ENCODE measurements at places on chromosomes 2 and 18.
A peak's percentile ranks its signal among the peaks of the same experiment; 100 is the strongest.

DNA sequence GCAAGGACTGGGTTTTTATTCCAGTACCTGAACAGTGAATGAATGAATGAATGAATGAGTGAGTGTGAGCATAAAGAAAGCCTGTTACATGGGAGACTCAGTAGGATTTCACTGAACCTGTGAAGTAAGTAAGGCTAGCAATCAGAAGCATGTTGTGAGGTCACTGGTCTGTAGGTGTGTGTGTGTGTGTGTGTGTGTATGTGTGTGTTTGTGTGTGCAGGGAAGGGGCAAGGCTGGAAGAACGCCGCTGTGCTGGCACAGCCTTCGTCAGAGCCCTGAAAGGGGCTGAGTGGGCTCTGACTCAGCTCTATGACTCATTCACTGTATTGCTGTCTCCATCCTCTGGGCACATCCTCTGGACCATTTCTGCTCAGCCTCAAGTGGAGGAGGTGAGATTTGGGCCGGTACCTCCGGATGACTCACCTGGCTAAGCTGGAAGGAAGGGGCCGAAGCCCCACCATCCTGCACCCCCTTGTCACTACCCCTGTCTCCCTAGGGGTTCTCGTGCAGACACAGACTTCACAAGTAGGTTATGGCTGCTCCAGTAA lies 51.4 kb upstream of the MRPL33 start:
- peak; percentile 37 for DNase-seq
- no peak overlapping the region for H3K4me3 ChIP-seq
- no peaks in the 10 kb centered on the region for H3K4me1 ChIP-seq
- H3K36me3 ChIP-seq = no peaks in the 10 kb centered on the region
- H3K27ac ChIP-seq = no peak overlapping the region
- H3K27me3 ChIP-seq = no peaks in the 10 kb centered on the region

- no peak overlapping the region for H3K27ac ChIP-seq
- no peaks in the 10 kb centered on the region for H3K36me3 ChIP-seq
- DNase-seq = no peak
- no peaks in the 10 kb centered on the region for H3K27me3 ChIP-seq
- no peak overlapping the region for H3K4me3 ChIP-seq
Measured at GRCh38 chr2:157420771-157421323, 23.0 kb downstream of the CYTIP start.

DNA sequence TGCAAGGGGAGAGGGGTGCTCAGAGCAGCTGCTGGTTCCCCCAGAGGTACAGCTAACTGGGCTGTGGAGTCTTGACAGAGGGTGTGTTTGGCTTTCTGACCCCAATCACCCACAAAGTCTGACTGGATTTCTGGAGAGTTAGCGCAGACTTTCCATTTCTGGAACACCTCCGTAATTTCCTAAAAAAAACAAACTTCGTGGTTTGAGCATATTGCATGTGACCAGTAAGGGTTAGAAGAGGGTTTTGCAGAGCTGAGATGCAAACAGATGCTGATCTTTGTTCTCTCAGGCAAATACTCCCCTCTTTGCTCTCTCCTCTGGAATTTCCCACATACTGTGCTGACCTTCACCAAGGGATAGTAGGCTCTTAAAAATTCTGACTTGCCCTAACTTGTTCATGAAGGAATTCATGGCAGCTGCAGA lies 44.5 kb upstream of the TMEM247 start:
- H3K27ac ChIP-seq = no peak overlapping the region
- H3K4me1 ChIP-seq = no peaks in the 10 kb centered on the region
- no peak overlapping the region for H3K4me3 ChIP-seq

DNA sequence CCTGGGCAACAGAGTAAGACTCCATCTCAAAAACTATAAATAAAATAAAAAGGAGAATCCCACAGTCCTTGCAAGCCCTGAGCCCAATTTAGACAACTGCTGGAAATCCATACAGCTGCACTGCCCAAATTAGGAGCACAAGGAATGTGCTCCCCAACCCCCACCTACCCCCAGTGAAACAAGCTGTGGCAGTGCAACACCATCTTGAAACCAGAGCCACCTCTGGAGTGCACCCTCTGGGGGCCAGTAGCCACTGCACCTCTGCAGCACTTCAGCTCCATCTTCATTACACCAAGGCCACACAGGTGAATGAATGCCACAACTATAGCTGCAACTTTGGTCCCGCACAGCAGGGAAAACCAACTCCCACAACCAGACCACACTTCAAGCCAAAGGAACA lies 37.3 kb downstream of the USP34 start:
- peak; percentile 34 for DNase-seq
- H3K27me3 ChIP-seq = no peaks in the 10 kb centered on the region
- H3K4me1 ChIP-seq = no peaks in the 10 kb centered on the region
- no peaks in the 10 kb centered on the region for H3K36me3 ChIP-seq
- H3K27ac ChIP-seq = no peak overlapping the region
- H3K4me3 ChIP-seq = no peak overlapping the region

DNA sequence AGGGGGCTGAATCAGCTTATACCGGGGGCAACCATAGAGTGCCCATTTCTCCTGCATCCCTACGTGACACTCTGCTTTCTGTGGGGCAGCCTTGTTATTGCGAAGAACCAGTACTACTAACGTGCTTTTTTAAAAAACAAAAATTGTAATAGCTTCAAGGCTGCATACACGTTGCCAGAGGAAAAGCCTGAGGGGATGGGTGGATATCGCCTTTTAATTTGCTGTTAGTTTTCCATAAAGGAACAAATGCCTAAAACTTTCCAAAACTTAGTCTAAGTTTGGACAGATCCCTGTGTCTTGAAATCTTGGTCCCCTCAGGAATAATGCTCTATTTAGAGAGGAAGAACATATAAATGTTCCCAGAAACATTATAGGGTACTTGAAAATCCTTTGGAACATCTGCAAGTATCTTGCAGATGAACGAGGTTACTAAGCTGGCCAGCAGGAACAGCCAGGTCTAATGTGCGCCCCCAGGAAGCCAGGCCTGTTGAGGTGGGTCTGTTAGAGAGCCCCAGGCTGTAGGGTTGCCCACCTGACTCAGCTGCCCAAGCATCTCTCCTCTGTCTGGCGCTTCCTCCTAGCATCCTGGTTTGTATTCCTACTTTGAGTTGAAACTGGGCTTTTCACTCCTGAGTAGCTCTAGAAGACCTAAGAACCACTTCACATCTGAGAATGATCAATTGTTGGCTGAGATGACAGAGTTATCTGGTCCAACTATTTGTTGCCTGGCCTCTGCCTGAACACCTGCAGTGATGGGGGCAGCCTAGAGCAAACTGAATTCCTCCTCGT lies 96.9 kb downstream of the TGOLN2 start:
- no peaks in the 10 kb centered on the region for H3K36me3 ChIP-seq
- H3K27me3 ChIP-seq = no peaks in the 10 kb centered on the region
- peaks cover 15% of the 10 kb centered on the region for H3K4me1 ChIP-seq
- H3K27ac ChIP-seq = no peak overlapping the region
- no peak overlapping the region for H3K4me3 ChIP-seq

DNA sequence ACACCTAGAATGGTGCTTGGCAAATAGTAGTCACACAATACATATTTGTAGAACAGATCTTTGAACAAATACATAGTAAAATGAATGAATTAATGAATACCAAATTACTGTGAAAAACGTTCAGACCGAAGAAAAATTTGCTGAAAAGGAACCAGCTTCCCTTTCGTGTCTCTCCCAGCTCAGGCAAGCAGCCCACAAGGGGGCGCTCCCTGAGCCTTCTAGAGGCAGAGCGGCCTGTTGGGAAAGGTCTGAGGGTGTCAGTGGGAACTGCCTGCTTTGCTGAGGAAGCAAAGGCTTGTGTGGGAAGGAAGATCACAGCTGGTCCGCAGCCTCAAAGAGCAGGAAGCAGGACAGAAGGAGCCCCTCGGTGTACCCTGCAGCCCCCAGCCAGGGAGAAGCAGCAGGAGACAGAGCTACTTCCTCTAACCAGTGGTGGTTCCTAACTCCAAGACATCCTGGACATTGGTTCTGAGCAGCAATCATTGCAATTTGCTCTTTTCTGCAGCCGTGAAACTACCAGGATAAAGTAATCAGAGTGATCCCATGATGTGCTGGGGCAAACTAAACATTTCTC lies 231.1 kb downstream of the ANKRD30B start:
- DNase-seq = peak; percentile 55
- no peaks in the 10 kb centered on the region for H3K27me3 ChIP-seq
- H3K27ac ChIP-seq = no peak overlapping the region
- H3K4me1 ChIP-seq = no peaks in the 10 kb centered on the region
- no peak overlapping the region for H3K4me3 ChIP-seq

DNA sequence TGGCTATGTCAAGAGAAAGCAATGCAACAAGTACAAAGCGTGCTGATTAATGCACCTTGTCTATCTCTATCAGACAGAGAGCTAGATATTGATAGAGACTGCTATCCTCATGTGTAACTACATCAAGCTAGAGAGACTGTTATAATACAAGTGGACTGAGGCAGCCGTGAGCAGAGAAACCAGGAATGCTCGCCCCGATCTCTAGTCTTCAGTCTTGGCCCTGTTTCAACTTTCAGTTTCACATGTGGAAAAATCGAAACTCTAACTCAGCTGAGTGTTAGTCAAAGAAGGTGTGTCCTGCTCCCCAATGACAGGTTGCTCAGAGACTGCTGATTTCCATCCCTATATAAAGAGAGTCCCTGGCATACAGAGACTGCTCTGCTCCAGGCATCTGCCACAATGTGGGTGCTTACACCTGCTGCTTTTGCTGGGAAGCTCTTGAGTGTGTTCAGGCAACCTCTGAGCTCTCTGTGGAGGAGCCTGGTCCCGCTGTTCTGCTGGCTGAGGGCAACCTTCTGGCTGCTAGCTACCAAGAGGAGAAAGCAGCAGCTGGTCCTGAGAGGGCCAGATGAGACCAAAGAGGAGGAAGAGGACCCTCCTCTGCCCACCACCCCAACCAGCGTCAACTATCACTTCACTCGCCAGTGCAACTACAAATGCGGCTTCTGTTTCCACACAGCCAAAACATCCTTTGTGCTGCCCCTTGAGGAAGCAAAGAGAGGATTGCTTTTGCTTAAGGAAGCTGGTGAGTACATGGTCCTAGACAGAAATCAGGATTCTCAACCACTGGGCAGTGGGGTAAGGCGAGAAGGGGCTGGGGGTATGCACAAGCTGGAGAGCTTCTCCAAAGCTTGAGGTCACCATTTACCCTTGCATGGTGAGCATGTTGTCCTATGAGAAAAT lies at the start of gene RSAD2:
RSAD2 (plus strand) TSS at position 376 of the 903 bp plus-strand sequence; CDS start at position 400, 24 bp downstream.
- H3K4me3 ChIP-seq = no peak within 1 kb of the TSS
- H3K27ac ChIP-seq = no peak within 1 kb of the TSS
- DNase-seq = no peak

DNA sequence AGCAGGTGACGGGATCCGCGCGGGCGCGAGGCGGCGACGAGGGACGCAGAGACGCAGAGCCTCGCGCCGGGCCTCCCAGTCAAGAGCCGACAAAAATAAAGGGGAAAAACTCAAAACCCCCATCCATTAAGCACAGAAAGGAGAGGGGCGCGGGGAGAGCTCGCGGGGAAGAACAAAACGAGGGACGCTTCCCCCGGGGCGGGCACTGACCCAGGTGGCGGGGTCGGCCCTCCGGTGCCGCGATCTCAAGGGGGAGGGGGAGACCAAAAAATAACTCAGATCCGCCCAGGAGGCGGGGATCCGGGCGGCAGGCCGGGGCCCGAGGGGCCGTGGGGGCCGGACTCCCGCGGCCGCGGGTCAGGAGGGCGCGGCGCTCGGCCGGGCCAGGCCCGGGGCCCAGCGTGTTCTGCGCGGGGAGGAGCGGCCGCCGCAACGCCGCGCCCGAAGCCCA lies 597 bp downstream of the RNF103 start:
- DNase-seq = no peak
- H3K27ac ChIP-seq = peak overlapping the region; percentile 98
- H3K36me3 ChIP-seq = no peaks in the 10 kb centered on the region
- H3K27me3 ChIP-seq = no peaks in the 10 kb centered on the region
- peak overlapping the region; percentile 89 for H3K4me3 ChIP-seq
- H3K4me1 ChIP-seq = no peaks in the 10 kb centered on the region

- no peaks in the 10 kb centered on the region for H3K27me3 ChIP-seq
- H3K4me1 ChIP-seq = no peaks in the 10 kb centered on the region
- H3K27ac ChIP-seq = no peak overlapping the region
- no peak for DNase-seq
- H3K4me3 ChIP-seq = no peak overlapping the region
- H3K36me3 ChIP-seq = no peaks in the 10 kb centered on the region
Measured at GRCh38 chr2:46964835-46965560, 49.4 kb upstream of the MCFD2 start.

GRCh38 chr2:241218131-241219029 lies 29.9 kb downstream of the ANO7 start:
- H3K27ac ChIP-seq = peak overlapping the region; percentile 79
- no peaks in the 10 kb centered on the region for H3K36me3 ChIP-seq
- DNase-seq = peak; percentile 74
- peaks cover 2% of the 10 kb centered on the region for H3K4me1 ChIP-seq

GRCh38 chr2:44723921-44724320 lies 217.6 kb upstream of the SIX3 start:
- no peaks in the 10 kb centered on the region for H3K36me3 ChIP-seq
- peak; percentile 79 for DNase-seq
- no peak overlapping the region for H3K27ac ChIP-seq
- H3K27me3 ChIP-seq = no peaks in the 10 kb centered on the region
- no peak overlapping the region for H3K4me3 ChIP-seq
- H3K4me1 ChIP-seq = no peaks in the 10 kb centered on the region

- no peak for DNase-seq
- H3K4me3 ChIP-seq = no peak overlapping the region
- H3K36me3 ChIP-seq = no peaks in the 10 kb centered on the region
- H3K4me1 ChIP-seq = no peaks in the 10 kb centered on the region
Measured at GRCh38 chr2:230928701-230929380, 3.8 kb upstream of the GPR55 start.

- DNase-seq = peak; percentile 18
- no peaks in the 10 kb centered on the region for H3K36me3 ChIP-seq
- no peaks in the 10 kb centered on the region for H3K27me3 ChIP-seq
- H3K4me1 ChIP-seq = peaks cover 3% of the 10 kb centered on the region
- H3K4me3 ChIP-seq = no peak overlapping the region
- no peak overlapping the region for H3K27ac ChIP-seq
Measured at GRCh38 chr2:216391401-216391800, 19.1 kb upstream of the MARCHF4 start.

DNA sequence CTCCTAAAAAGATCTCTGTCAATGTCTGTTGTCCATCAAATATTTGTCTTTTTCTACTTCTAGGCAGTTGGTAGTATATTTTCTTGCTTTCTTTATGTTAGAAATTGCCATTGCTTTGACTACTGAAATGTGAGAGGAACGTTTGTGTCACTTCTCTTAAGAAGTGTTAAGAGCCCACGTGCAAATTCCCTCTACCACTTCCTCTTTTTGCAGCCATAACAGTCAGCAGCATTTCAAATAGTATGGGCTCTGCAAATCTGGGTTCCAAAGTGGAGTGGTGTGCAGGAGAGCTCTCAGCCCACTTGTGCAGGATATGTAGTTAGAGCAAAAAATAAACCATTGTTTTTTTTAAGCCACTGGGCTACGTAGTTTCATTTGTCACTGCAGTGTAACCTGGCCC lies 314.0 kb downstream of the MEIS1 start:
- H3K4me3 ChIP-seq = no peak overlapping the region
- no peaks in the 10 kb centered on the region for H3K27me3 ChIP-seq
- H3K4me1 ChIP-seq = no peaks in the 10 kb centered on the region
- no peaks in the 10 kb centered on the region for H3K36me3 ChIP-seq

- no peaks in the 10 kb centered on the region for H3K27me3 ChIP-seq
- H3K36me3 ChIP-seq = no peaks in the 10 kb centered on the region
- H3K4me1 ChIP-seq = no peaks in the 10 kb centered on the region
- H3K4me3 ChIP-seq = no peak overlapping the region
Measured at GRCh38 chr18:10519366-10519765, 6.5 kb upstream of the NAPG start.

Data from mesendoderm (in vitro differentiated cells).